ENCODE measurements at places on chromosomes 6 and 20.

DNA sequence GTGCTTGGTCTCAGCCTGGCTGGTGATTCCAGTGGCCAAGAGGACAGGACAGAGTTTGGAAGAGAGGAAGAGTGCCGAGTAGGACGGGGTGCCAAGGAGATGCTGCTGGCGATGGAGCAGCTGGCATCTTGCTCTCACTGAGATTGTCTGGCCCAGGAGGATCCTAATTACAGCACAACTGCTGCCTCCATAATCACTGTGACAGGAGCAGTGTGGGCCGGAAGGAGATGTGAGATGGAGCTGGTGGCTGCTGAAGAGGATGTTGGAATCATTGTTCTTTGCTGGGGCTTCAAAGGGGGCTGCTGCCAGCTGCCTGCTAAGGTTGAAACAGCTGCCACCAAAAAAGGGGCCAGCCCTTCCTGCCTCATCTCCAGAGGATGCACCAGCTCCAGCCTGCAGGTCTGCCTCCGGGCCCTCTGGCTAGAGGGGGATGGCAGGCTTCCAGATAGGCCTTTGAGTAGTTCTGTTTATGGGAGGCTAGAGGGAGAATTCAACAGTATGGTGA lies 214.4 kb downstream of the RNF144B start:
- no peak for DNase-seq

DNA sequence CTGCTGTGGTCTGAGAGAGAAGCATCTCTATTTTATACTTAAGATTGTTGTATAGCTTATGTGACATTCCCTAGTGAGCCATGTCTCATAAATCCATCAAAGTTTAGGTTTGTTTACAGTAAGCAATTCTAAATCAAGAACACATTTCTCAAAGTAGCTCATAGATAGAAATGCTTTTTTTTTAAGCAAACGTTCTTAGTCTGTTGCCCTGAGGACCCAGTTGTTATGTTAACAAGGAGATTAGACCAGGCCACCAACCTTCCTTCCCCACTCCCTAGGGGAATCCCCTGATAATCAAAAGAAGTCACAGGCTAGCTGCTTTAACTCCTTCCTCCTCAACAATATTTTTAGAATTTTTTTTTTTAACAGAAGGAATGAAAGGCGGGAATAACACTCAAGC lies 169.0 kb downstream of the FUT9 start:
- DNase-seq: no peak

DNA sequence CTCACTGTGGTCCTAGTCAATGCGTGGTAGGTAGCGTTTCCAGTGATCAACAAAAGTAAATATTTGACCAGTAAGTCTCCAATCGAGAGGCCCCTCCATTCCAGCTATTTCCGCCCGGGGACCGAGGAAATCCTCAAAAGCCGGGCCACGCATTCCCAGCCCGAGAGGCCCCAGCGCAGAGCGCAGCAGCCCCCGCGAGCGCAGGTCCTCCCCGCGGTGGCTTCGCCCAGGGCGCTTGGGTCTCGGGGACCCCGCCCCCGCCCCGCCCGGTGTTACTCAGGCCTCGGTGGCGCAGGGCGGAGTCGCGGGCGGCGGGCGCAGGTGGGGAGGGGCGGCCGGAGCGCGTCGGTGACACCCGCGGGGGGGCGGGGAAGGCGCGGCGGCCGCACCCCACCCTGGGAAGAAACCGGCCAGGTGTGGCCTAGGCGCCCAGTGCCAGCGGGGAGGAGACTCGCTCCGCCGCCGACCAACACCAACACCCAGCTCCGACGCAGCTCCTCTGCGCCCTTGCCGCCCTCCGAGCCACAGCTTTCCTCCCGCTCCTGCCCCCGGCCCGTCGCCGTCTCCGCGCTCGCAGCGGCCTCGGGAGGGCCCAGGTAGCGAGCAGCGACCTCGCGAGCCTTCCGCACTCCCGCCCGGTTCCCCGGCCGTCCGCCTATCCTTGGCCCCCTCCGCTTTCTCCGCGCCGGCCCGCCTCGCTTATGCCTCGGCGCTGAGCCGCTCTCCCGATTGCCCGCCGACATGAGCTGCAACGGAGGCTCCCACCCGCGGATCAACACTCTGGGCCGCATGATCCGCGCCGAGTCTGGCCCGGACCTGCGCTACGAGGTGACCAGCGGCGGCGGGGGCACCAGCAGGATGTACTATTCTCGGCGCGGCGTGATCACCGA lies at the start of gene DSP:
DSP (plus strand) TSS at position 497 of the 890 bp plus-strand sequence; CDS start at position 742, 245 bp downstream.
- DNase-seq: peak; percentile 36

DNA sequence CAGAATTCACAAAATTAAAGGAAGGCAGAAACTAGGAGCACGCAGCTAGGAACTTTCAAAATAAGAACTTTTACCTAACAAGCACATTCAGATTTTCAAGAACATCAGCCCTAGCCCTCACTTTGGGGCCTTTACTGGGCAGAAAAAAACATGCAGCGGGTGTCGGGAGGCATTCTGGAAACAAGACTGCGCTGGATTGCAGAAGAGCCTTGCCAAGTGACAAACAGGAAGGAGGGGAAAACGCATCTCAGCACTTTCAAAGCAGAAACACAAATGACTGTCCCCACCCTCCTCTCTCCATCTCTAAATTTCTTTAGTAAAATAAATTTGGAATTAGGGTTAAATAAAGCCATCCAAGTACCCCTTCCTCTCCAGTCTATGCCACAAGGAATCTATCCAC lies 74.6 kb upstream of the RREB1 start:
- no peak for DNase-seq

DNA sequence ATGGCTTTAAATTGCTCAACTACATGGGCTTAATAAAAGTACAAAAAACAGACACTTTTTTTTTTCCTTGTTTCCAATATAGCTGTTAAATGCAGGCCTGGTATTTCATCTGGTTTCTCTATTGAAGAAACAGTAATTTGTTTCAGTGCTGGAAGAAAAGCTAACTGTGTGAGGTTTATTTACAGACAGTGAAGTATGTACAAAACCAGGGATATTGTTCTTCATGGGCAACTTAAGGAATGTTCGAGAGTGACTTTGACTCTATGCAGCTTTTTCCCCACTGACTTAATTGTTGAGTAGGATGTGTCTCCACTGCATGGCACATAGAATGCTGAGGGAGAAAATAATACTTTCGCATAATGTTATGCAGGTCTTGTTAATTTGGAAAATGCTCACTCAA lies 31.0 kb upstream of the PRL start:
- DNase-seq: no peak

DNA sequence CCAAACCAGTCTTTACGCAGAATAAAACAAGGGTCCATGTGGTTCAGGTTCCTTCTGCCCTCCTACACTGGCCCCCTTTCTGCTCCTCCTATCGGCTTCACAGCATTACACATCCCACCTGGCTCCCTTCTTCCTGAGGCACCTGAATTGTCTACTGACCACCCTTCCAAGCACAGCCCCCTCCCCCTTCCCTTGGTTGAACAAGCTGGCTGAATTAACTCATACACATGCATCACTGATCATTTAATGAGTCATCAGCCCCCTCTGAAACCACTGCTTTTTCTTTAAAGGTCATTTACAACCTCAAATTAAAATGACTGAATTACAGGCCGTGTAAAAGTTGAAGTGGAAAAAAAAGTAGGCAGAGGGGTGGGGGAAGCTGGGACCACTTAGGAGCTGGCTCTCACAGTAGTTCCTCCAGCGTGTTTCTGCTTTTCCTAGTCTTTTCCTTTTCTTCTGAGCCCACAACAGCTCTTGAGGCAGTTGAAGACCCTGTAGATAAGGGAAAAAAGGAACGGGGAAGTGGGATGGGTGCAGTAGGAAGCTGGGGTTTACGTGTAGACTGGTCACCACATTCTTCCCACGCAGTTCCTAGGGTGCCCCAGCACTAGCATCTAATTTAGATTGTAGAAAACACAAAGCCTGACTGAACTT lies 67.6 kb downstream of the FYN start:
- DNase-seq: no peak

- DNase-seq: peak; percentile 22
Observed at GRCh38 chr20:10179574-10180298, 38.9 kb upstream of the SNAP25 start.

GRCh38 chr6:90940812-90941481 lies 354.1 kb upstream of the MAP3K7 start:
- peak; percentile 45 for DNase-seq

GRCh38 chr6:136706430-136706829 lies 85.8 kb downstream of the MAP3K5 start:
- no peak for DNase-seq

DNA sequence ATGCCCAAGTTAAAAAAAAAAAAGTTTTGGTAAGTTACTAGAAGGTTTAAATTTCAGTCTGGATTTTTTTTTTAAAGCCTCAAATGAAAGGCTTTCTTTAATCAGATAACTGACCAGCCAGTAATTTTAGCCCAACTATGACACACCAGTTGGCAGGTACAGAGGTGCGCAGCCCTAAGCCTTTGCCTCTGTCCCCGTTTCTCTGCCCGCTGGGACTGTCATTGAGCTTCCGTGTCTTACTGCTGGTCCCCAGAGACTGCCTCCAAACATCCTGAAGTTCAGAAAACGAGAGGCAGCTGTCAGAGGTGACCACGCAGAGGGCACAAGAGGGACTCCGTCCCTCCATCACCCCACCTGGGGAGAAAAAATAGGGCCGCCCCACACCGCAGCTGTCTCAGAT lies 118.2 kb downstream of the RPS12 start:
- no peak for DNase-seq

DNA sequence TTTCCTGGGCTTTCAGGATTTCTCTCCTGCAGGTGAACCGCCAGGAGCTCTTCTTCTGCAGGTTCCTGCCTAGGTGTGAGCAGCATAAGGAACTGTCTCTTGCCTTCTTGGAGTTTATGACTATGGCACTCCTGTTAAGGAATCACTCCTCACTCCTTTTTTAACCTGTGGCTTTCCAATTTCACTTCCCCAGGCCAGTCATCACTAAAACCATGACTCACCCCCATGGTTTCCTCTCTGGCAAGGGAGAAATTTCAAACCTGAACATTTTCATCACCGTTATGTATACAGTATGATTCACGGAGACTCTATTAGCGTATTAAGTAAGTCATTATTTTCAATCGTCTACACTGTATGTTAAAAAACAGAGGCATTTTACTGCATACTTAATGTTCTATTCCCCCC lies 78.2 kb upstream of the ARID1B start:
- no peak for DNase-seq

DNA sequence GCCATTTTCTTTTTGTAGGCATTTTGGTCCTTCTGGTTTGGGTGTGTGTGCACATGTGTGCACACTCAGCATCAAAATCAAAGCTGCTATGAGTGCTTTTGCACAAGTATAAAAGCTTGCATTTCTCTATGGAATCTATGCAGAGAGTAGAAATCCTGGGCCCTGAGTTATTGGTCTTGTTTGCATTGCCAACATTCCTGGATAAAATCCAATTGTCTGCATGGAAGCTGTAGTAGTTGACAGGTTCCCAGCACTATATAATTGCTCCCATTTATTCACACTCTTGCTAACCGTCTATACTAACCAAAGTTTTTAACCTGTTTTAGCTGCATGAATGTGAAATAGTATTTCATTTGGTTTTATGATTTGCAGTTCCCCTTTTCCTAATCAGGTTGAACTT lies 277.0 kb downstream of the FOXA2 start:
- no peak for DNase-seq

GRCh38 chr20:4573564-4574355 lies 147.9 kb upstream of the PRND start:
- DNase-seq: no peak

DNA sequence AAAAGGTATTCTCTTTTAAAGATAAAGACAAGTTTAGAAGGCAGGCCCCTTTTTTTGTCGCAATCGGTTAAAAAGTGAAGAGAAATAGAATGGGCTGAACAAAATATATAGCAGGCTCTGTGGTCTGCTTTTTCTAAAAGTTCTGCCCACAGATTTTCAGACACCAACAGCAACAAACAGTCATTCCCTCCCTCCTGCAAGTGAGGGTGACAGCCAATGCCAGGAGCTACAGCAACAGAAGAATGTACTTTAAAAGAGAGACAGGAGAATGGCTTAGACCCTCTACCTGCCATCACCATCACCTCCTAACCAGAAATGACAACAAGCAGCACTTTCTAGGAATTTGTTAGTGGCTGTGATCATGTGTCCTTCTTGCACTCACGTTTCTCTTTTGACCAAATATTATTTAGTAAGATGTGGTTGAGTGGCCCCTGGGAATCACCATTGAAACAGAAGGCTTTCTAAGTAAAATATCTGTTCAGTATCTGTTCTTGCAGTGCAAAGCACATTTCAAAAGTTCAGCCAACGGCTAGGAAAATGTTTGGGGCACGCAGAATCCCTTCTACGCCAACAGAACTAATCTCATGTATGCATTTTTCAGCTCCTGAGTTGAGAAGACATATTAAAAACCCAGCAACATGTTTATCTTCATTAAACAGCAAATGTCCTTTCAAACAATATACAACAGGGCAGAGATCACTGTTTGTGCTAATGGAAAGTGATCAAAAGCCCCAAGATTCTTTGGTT lies 248.5 kb downstream of the ATXN1 start:
- DNase-seq: no peak

GRCh38 chr6:88586371-88587149 lies 376.9 kb downstream of the RNGTT start:
- DNase-seq: no peak

DNA sequence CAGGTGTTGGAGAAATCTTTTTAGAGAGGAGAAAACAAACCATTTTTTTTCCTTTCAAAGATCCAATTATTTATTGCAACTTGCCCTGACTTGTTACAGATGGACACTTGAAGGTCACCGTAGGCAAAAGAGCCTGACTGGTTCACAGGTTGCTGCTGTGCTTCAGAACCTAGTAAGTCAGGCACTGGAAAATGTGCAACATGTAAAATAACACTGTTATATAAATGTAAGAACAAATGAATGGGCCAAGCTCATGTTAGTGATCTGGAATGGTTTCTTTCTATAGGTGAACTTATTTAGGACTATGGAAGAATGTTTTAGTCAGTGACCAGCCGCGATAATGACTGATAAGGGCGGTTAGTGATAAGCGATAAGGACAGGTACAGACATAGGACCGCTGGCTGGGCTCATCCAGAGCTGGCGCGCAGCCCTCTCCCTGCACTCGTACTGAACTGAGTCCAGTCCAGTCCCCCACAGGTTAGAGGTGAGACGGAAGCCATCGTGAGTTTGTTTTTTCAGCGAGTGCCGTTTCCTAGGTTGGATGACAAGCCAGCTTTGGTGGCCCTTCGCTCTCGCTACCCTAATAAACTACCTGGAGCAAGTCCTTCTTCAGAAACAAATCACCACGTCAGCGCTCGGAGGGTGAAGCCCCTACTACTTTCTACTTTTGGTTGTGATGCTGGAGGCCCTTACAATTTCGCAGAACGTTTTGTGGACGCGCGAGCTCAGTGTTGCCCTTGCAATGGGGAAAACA lies 94.4 kb upstream of the PRDM1 start:
- DNase-seq: peak; percentile 29

DNA sequence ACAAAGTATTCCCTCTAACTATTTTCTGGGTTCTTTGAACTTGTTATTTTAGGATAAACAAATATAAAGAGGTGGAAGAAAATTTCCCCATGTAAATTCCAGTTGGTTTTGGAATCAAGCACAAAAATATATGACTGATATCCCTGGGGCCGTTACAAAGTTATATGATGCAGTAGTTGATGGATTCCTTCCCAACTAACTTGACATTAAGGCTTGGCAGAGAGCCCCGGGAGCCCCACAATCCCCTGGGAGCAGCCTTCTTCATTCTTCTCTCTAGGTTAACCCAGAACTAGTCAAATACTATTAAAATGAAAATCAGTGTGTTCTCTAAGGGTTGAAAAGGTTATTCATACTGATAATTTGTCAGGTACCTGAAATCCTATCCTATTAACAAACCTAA lies 508.9 kb upstream of the SOX4 start:
- DNase-seq: no peak

GRCh38 chr6:170043881-170044790 lies 246.7 kb downstream of the DLL1 start:
- DNase-seq: no peak

GRCh38 chr20:44448753-44449546 lies 26.7 kb upstream of the TTPAL start:
- peak; percentile 30 for DNase-seq

Measured in SK-N-SH (cell line).